ENCODE measurements at places on chromosomes 2 and 18. TPM values are rescaled to one million over a fixed set of nuclear protein-coding genes. Genes with fewer than 3 reads are reported as not detected.
A peak's percentile ranks its signal among the peaks of the same experiment; 100 is the strongest.

DNA sequence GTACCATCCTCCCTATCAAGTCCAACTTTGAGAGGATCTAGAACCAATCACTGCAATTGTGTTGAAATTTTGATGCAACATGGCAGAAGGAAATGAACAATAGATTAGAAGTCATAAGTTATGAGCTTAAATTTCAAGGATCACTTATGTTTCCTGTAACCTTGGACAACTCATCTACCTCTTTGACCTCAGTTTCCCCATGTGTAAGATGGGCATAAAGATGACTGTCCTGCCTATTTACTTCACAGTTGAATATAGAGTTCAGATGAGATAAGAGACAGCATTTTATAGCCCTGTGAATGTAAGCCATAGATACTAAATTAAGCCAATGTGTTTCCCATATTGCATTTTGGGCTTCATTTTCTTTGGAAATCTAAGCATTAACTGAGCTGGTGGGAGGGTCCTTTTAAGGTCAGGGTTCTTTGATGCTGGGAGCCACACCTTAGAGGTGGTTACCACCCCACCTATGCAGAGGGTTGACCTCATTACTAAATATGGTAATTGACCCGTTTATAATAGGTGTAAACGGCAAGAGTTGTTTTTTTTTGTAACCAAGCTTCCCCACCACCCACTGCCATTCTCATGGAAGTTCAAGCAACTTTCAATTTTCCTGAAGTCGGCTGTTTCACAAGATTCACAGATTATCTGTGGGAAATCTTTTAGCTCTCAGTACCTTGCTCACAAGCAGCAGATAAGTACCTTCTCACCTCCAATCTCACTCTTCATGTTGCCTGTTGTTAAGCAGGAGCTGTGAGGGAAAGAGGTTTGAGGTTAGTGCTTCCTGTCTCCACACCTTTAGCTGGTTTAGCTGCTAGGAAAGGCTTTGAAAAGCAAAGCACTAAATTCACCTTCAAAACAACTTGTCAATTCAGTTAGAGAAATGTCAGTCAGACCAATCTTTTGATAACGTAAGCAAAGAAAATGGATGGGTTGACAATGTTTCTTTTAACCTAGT lies 13.3 kb downstream of the CD28 start:
- DNase-seq, result peak; percentile 59
- peak overlapping the region; percentile 95 for H3K27ac ChIP-seq
- H3K4me1 ChIP-seq, result peaks cover 92% of the 10 kb centered on the region
- H3K36me3 ChIP-seq, result peaks cover 56% of the 10 kb centered on the region
- H3K27me3 ChIP-seq, result no peaks in the 10 kb centered on the region
- peak overlapping the region; percentile 56 for H3K4me3 ChIP-seq

DNA sequence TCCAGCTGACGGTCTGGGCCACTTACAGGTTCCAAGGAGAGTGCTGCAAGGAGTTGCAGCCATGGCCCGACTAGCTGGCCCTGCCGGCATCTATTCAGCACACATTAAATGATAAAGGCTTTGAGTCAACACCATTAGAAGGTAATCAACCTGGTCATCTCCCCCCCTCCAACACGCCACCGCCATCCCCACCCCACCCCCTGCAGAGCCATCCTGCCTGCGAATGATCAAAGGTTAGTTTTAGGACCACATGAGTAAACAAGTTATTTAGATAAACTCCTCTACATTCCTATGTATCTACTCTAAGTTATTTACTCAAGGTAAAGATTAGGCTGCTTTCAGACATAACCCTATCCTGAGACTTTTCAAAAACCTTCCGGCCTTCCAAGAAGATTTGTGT lies 349.3 kb upstream of the SLC39A10 start:
- H3K4me1 ChIP-seq, result no peaks in the 10 kb centered on the region
- H3K27me3 ChIP-seq, result no peaks in the 10 kb centered on the region
- no peak overlapping the region for H3K27ac ChIP-seq
- no peak for DNase-seq
- no peak overlapping the region for H3K4me3 ChIP-seq

DNA sequence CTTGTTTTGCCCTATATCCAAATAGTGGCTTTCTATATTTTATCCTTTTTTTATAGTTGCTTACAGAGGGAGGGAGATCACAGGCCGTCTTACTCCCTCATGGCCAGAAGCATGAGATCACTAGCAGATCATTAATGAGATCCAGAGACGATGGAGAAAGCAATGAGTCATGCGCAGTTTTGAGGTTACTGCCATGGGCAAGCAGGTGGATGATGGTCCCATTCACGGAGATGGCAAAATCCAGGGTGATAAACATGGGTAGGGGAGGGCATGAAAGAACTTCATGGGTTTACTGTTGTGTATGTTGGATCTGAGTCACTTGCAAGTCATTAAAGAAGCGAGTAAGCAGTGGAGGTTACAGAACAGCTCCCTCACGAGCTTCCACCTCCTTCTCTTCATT lies 60.4 kb downstream of the C18orf63 start:
- no peak overlapping the region for H3K4me3 ChIP-seq
- peaks cover 62% of the 10 kb centered on the region for H3K4me1 ChIP-seq
- H3K36me3 ChIP-seq, result no peaks in the 10 kb centered on the region
- H3K27me3 ChIP-seq, result no peaks in the 10 kb centered on the region
- H3K27ac ChIP-seq, result no peak overlapping the region
- no peak for DNase-seq

GRCh38 chr2:111662771-111663470 lies 221.1 kb downstream of the ANAPC1 start:
- peaks cover 6% of the 10 kb centered on the region for H3K4me1 ChIP-seq
- peak; percentile 55 for DNase-seq
- H3K27me3 ChIP-seq, result no peaks in the 10 kb centered on the region
- no peak overlapping the region for H3K27ac ChIP-seq
- no peaks in the 10 kb centered on the region for H3K36me3 ChIP-seq

GRCh38 chr2:174574657-174575056 lies 22.9 kb downstream of the WIPF1 start:
- H3K4me1 ChIP-seq, result peaks cover 71% of the 10 kb centered on the region
- DNase-seq, result no peak
- peak overlapping the region; percentile 46 for H3K27ac ChIP-seq
- peaks cover 59% of the 10 kb centered on the region for H3K36me3 ChIP-seq

DNA sequence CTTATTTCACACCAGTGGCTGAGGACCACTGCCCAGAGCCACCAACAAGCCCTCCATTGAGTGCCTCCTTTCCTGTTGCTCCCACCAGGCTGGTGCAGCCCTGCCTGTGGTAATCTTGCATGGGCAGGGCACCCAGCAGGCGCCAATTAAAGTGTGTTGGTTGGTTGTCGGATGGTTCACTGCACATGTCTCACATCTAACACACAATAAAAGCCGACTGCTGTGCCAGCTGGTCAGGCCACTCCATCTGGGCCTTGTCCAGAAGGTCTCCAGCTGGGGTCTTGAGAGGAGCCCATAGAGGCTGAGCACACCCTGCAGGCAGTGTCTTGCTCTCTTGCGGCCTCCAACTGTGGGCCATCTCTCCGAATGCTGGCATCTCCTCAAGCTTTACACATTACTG lies 494.8 kb upstream of the KLHL29 start:
- H3K4me3 ChIP-seq, result no peak overlapping the region
- H3K36me3 ChIP-seq, result no peaks in the 10 kb centered on the region
- no peak for DNase-seq
- no peak overlapping the region for H3K27ac ChIP-seq
- H3K4me1 ChIP-seq, result no peaks in the 10 kb centered on the region
- H3K27me3 ChIP-seq, result no peaks in the 10 kb centered on the region

GRCh38 chr2:7693246-7694075 lies 776.2 kb downstream of the RNF144A start:
- H3K27ac ChIP-seq, result no peak overlapping the region
- H3K4me3 ChIP-seq, result no peak overlapping the region
- peaks cover 28% of the 10 kb centered on the region for H3K4me1 ChIP-seq
- no peak for DNase-seq
- no peaks in the 10 kb centered on the region for H3K36me3 ChIP-seq

GRCh38 chr18:22465859-22466457 lies 48.2 kb upstream of the CTAGE1 start:
- no peak for DNase-seq
- no peaks in the 10 kb centered on the region for H3K4me1 ChIP-seq
- no peak overlapping the region for H3K4me3 ChIP-seq
- no peaks in the 10 kb centered on the region for H3K27me3 ChIP-seq
- no peaks in the 10 kb centered on the region for H3K36me3 ChIP-seq

DNA sequence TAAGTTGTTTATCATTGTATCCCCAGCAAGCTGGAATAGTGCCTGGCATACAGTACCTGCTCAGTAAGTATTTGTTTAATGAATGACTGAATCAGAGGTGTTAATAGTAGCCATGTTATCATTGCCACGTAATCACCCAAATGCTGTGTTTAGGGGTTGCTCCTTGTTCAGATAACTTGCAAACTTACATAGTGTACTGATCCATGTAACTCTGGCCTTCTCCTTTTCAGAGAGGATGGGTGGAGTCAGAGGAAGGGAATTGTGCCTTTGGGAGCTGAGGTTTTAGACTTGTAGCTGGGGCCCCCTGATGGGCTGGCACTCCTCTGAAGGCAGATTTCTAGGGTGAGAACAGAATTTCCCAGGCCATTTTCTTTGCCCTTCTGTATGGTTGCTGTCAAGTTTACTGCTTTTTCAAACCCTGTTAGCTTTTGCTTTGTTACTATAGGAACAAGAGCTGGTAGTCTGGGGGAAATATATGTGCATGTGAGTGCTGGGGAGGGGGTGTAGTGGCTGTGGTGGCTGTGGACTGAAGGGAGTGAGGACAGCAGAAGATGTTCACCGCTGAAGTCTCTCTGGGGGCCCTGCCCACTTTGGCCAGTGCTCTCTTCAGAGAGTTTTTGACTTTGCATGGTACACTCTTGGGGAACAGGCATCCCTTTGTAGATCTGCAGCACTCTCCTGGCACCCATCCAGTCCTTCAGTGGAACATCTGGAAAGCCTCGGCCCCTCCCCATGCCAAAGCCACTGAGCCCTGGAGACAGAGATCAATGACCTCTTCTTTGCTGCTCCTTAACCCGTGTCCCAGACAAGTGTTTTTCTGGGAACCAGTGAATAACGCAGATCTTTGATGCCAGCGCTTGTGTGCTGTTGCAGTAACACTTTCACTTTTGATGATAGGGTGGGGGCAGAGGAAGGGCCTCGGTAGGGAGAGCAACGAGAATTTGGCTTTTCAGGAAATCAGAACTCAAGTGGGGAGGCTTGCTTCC lies 209.0 kb downstream of the PRKCE start:
- H3K4me1 ChIP-seq, result peaks cover 42% of the 10 kb centered on the region
- peak overlapping the region; percentile 56 for H3K4me3 ChIP-seq

- no peaks in the 10 kb centered on the region for H3K27me3 ChIP-seq
- no peaks in the 10 kb centered on the region for H3K4me1 ChIP-seq
- DNase-seq, result peak; percentile 14
- H3K4me3 ChIP-seq, result no peak overlapping the region
- no peak overlapping the region for H3K27ac ChIP-seq
These were observed 191.0 kb downstream of the GRB14 start for GRCh38 chr2:164430166-164430783.

GRCh38 chr18:12236934-12237832 lies 17.0 kb upstream of the CIDEA start:
- peaks cover 13% of the 10 kb centered on the region for H3K27me3 ChIP-seq
- H3K27ac ChIP-seq, result no peak overlapping the region
- DNase-seq, result peak; percentile 78

DNA sequence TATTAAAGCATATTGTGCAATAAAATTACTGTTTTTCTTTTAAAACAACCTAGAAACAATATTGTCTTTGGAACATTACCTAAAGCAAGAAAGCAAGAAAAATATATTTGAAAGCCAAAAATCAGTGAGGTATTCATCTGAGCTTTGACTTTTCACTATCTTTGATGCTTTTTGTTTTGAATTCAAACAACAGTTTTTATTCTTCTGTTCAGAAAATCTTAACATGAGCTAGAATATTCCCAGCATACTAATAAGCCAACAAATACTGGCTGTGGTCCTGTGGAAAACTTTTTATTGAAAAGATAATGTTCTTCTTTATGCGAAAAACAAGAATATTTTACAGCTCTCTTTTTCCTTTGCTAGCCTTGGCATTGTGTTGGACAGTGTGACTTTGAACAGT lies 19.8 kb downstream of the FAM171B start:
- H3K27me3 ChIP-seq, result peaks cover 3% of the 10 kb centered on the region
- DNase-seq, result no peak
- H3K4me3 ChIP-seq, result no peak overlapping the region
- H3K4me1 ChIP-seq, result no peaks in the 10 kb centered on the region
- no peak overlapping the region for H3K27ac ChIP-seq

DNA sequence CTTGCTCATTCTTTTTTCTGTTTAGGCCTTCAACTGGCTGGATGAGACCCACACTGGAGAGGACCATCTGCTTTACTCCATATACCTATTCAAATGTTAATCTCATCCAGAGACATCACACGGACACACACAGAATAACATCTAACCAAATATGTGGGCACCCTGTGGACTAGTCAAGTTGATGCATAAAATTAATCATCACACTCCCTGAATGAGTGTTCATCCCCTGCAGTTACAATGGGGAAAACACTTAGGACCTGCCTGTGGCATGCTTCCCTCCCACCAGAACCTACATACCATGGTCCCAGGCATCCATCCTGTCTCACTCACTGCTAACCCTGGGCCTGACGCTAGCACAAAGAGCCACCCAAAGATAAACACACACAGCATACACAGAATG lies 112.8 kb upstream of the TEX51 start:
- H3K27ac ChIP-seq, result no peak overlapping the region
- H3K4me1 ChIP-seq, result no peaks in the 10 kb centered on the region
- no peaks in the 10 kb centered on the region for H3K36me3 ChIP-seq
- no peak overlapping the region for H3K4me3 ChIP-seq

DNA sequence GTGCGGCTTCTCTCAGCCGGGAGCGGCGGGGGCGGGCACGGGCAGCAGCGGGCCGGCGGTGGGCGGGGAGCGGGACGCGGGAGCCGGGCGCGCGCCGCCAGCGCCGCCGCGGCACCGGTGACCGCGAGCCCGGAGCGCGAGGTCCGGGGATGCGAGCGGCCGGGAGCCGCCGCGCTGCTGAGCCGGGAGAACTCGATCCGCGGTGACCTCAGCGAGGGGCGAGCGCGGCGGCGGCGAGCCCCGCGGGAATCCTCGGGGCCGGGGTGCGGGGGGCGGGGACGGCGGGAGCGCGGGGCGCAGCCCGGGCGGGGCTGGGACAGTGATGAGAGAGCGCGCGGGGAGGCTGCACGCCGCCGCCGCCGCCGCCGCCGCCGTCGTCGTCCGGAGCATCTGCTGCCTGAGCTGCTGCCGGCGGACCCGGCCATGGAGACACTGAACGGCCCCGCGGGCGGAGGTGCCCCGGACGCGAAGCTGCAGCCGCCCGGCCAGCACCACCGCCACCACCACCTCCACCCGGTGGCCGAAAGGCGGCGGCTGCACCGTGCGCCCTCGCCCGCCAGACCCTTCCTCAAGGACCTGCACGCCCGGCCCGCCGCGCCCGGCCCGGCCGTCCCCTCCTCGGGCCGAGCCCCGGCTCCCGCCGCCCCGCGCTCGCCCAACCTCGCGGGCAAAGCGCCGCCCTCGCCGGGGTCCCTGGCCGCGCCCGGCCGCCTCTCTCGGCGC lies at the start of gene MTCL1:
MTCL1 (plus strand) TSS at position 319 of the 723 bp plus-strand sequence; CDS start at position 424, 105 bp downstream.
- DNase-seq, result peak; percentile 12
- peaks cover 42% of the 10 kb centered on the region for H3K27me3 ChIP-seq
- H3K4me1 ChIP-seq, result peaks cover 12% of the 10 kb centered on the region
- H3K4me3 ChIP-seq, result peak within 1 kb of the TSS; percentile 80

GRCh38 chr2:10028407-10028987 lies 14.9 kb upstream of the KLF11 start:
- no peak for DNase-seq
- no peak overlapping the region for H3K4me3 ChIP-seq
- H3K27ac ChIP-seq, result no peak overlapping the region
- H3K27me3 ChIP-seq, result no peaks in the 10 kb centered on the region

GRCh38 chr2:202660796-202661195 lies 26.0 kb downstream of the FAM117B start:
- peaks cover 84% of the 10 kb centered on the region for H3K4me1 ChIP-seq
- peaks cover 2% of the 10 kb centered on the region for H3K36me3 ChIP-seq
- H3K27ac ChIP-seq, result no peak overlapping the region
- H3K27me3 ChIP-seq, result no peaks in the 10 kb centered on the region
- DNase-seq, result no peak

Gene CRYBA2
- total RNA-seq, result not detected

Gene DYSF
- 0.05 TPM for total RNA-seq

Gene POMC
- total RNA-seq, result 4.6 TPM
